CD8-positive, alpha-beta memory T cell (primary cell): ENCODE measurements at places on chromosomes 1 and 21. TPM values are rescaled to one million over a fixed set of nuclear protein-coding genes. Genes with fewer than 3 reads are reported as not detected.

- no peak for DNase-seq
These were observed 319.7 kb downstream of the MATN1 start for GRCh38 chr1:30403726-30404125.

GRCh38 chr1:169072945-169073725 is 33.4 kb upstream of the ATP1B1 start:
- no peak for DNase-seq

- no peak for DNase-seq
These were observed 74.4 kb downstream of the CLSTN1 start for GRCh38 chr1:9749361-9749760.

STMN1 gene
- 306 TPM for total RNA-seq

CHI3L1 gene
- total RNA-seq: not detected

SH2D1B gene
- not detected for total RNA-seq

ACOT11 gene
- total RNA-seq: 0.37 TPM

FCGR3B gene
- not detected for total RNA-seq

GPR37L1 gene
- not detected for total RNA-seq
